ENCODE measurements at places on chromosomes 6 and 20. TPM values are rescaled to one million over a fixed set of nuclear protein-coding genes. Genes with fewer than 3 reads are reported as not detected.

GRCh38 chr20:63941282-63942081 lies 14.7 kb downstream of the UCKL1 start:
- no peak overlapping the region for H3K4me3 ChIP-seq
- H3K4me1 ChIP-seq: peaks cover 26% of the 10 kb centered on the region
- no peak for DNase-seq
- H3K27me3 ChIP-seq: no peaks in the 10 kb centered on the region

Gene CRISP3
- 19.2 TPM for total RNA-seq

DNA sequence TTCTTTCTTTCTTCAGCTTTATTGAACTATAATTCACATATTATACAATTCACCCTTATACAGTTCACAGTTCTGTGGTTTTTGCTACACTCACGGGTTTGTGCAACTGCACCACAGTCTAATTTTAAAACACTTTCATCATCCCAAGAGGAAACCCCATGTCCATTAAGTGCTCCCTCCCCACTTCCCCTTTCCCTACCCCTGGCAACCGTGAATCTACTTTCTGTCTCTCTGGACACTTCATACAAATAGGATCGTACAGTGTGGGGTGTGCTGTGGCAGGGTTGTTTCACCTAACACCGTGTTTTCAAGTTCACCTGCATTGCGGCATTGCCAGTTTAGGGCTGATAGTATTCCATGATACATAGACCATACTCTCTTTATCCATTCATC lies 118.8 kb downstream of the PHACTR3 start:
- no peaks in the 10 kb centered on the region for H3K4me1 ChIP-seq
- H3K36me3 ChIP-seq: no peaks in the 10 kb centered on the region
- H3K27me3 ChIP-seq: no peaks in the 10 kb centered on the region
- no peak overlapping the region for H3K27ac ChIP-seq
- H3K4me3 ChIP-seq: no peak overlapping the region
- DNase-seq: peak; percentile 37

- peaks cover 19% of the 10 kb centered on the region for H3K4me1 ChIP-seq
- DNase-seq: no peak
- H3K4me3 ChIP-seq: no peak overlapping the region
Observed at GRCh38 chr6:148629181-148629580, 117.6 kb upstream of the UST start.

Gene GPSM3
- total RNA-seq: 16.2 TPM

Gene MAS1
- 0.49 TPM for total RNA-seq

DNA sequence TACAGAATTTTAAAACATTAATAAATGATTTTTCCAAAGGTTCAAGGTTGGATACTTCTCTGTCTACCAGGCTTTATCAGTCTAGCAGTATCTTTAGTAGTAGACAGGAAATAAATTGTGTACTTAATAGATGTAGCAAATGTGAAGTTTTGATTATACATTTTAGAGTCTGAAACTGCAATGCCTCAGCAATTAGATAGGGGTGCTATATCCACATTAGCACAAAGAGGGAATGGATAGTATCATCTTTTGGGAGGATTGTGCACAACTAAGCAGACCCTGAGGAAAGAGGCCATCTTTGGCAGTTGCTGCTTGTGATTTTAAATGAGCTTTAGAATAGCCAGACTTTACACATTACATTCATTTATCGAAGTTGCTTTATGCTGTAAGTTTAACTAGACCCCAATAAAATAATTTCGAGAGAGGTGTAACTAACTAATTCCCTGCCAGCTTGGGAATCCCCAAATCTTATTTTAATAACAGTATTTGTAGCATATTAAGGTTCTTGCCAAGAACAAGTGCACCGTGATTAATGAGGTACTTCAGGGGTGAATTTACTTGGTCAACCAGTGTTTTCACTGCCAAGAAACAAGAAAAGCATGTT lies 2.8 kb downstream of the KCNQ5 start:
- H3K27me3 ChIP-seq: no peaks in the 10 kb centered on the region
- no peaks in the 10 kb centered on the region for H3K36me3 ChIP-seq
- H3K4me1 ChIP-seq: peaks cover 35% of the 10 kb centered on the region
- DNase-seq: no peak

Gene GTF3C6
- 25.5 TPM for total RNA-seq

- H3K36me3 ChIP-seq: no peaks in the 10 kb centered on the region
- peaks cover 63% of the 10 kb centered on the region for H3K4me1 ChIP-seq
- H3K4me3 ChIP-seq: peak overlapping the region; percentile 81
- no peak for DNase-seq
- H3K27me3 ChIP-seq: no peaks in the 10 kb centered on the region
Observed at GRCh38 chr6:87699576-87699975, 2.5 kb downstream of the AKIRIN2 start.

- H3K27ac ChIP-seq: no peak overlapping the region
- H3K27me3 ChIP-seq: no peaks in the 10 kb centered on the region
- H3K4me1 ChIP-seq: peaks cover 6% of the 10 kb centered on the region
- no peak for DNase-seq
- no peaks in the 10 kb centered on the region for H3K36me3 ChIP-seq
Observed at GRCh38 chr20:13930281-13930680, 60.1 kb downstream of the SEL1L2 start.

- peaks cover 27% of the 10 kb centered on the region for H3K4me1 ChIP-seq
- no peaks in the 10 kb centered on the region for H3K36me3 ChIP-seq
- DNase-seq: no peak
- no peaks in the 10 kb centered on the region for H3K27me3 ChIP-seq
- H3K27ac ChIP-seq: no peak overlapping the region
Observed at GRCh38 chr20:32514760-32515159, 70.4 kb downstream of the NOL4L start.

Gene FOXF2
- 1.2 TPM for total RNA-seq

GRCh38 chr20:32343439-32343838 lies 14.7 kb upstream of the ASXL1 start:
- no peaks in the 10 kb centered on the region for H3K36me3 ChIP-seq
- no peak overlapping the region for H3K4me3 ChIP-seq
- no peak overlapping the region for H3K27ac ChIP-seq
- no peaks in the 10 kb centered on the region for H3K4me1 ChIP-seq

Gene GSTA2
- not detected for total RNA-seq

Gene IYD
- not detected for total RNA-seq

GRCh38 chr6:120355822-120356221 lies 978.5 kb downstream of the TBC1D32 start:
- no peaks in the 10 kb centered on the region for H3K27me3 ChIP-seq
- H3K36me3 ChIP-seq: no peaks in the 10 kb centered on the region
- no peak for DNase-seq
- no peak overlapping the region for H3K4me3 ChIP-seq
- no peaks in the 10 kb centered on the region for H3K4me1 ChIP-seq

GRCh38 chr6:50030350-50030749 lies 8.6 kb upstream of the DEFB110 start:
- H3K27me3 ChIP-seq: no peaks in the 10 kb centered on the region
- H3K4me3 ChIP-seq: no peak overlapping the region
- DNase-seq: no peak
- H3K27ac ChIP-seq: no peak overlapping the region

DNA sequence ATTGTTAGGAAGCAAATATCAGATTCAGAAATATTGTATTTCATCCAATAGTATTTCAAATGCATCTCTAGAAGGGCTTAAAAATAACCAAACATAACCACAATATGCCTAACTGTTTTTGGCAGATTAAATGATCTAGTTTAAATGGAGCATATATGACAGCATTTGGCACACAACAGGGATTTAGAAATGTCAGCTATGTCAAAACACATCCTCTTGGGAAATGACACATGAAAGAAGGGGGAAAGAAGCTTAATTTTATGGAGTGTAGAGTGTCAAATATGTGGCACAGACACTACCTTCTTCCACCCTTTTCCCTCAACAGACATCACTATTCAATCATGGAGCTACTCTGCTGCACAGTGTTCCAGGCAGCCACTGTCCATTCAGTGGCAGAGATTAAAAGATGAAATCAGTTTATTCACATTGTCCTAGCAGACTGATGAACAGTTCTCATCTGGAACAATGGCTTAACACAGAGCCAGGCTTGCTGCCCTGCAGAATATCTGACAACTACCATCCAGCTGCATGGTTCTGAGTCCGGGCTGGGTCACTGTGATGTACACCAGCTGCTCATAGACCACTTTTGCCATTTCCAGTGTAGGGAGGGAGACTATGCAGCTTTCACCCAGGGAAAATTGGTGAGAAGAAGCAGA lies 349.8 kb downstream of the DHX35 start:
- H3K27ac ChIP-seq: no peak overlapping the region
- no peak overlapping the region for H3K4me3 ChIP-seq
- no peaks in the 10 kb centered on the region for H3K4me1 ChIP-seq

DNA sequence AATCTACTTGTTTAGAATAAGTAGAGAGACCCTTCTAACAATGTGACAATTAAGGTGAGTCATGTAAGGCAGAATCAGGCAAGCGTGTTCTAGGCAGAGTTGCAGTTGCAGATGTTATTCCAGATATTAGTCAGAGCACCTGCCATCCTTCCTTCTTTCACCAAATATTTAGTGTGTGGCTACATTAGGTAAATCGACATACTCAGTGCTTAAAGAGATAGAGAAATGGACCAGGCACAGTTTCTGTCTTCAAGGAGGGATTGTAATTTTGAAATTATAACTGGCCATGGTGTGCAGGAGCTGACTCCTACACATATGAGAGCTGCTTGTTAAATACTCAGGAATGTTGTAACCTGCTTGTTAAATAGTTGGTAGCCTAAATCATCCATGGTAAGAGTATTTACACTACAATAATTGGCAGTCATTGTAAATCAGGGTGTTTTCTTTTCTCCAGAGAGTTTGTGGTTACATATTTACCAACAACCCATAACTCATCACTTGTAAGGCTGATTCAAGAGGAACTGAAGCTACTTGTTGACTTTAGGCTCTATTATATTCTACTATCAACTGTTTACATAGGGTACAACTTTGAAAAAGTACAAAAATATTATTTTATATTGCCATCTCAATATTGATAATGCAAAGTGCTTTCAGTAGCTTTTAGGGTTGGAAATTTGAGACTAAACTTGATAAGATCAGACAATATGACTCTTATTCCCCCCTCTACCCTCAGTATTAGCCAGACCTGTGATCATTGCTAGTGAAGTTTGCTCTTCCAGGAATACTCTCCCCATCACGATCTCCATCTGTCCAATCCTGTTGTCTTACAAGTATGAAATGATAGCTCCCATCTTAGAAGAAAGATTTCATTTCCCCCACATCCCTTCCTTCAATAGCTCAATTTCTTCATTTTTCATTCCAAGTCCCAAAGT lies 607.1 kb downstream of the COL12A1 start:
- DNase-seq: no peak
- H3K27ac ChIP-seq: no peak overlapping the region
- H3K4me1 ChIP-seq: no peaks in the 10 kb centered on the region
- no peaks in the 10 kb centered on the region for H3K36me3 ChIP-seq

Gene B3GAT2
- not detected for total RNA-seq

Gene CDH26
- total RNA-seq: 6.6 TPM

DNA sequence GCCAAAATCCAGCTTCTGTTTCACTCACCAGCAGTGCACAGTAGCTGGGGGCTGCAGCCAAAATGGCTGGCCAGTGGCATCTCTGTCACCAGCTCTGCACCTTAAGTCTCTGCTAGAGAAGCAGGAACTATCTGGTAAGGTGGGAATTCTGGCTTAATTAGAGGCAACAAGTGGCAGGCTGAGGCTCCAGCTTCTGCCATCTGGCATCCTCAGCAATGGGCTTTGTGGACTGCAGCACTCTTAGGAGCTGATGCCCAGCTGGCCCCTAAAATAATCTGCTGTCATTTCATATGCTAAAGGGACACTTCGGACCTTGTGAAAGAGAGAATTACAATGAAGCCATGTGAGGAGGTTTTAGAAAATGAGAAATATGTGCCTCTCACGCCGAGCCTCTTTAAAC lies 4.6 kb upstream of the CLDN20 start:
- H3K27me3 ChIP-seq: no peaks in the 10 kb centered on the region
- no peak for DNase-seq
- H3K27ac ChIP-seq: no peak overlapping the region
- peaks cover 38% of the 10 kb centered on the region for H3K36me3 ChIP-seq

DNA sequence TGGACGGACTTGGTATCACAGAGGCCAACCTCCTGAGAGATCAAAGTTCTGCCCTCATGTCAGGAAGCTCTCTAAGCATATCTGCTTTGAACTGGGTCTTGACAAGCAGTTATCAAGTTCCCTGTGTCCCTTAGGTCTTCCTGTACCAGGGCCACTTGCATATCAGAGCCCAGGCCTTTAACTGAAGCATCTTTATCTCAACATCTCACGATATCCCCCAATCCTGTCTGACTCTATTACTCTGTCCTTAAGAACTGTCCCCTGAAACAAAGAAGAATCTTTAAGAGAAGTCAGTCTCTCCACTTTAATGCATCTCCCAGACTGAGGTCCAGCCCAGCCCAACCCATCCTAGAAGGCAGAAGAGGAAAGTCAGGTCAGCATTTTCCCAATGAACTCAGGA lies 8.2 kb downstream of the MAS1L start:
- DNase-seq: no peak
- no peaks in the 10 kb centered on the region for H3K36me3 ChIP-seq
- H3K27me3 ChIP-seq: no peaks in the 10 kb centered on the region
- H3K4me1 ChIP-seq: no peaks in the 10 kb centered on the region
- no peak overlapping the region for H3K4me3 ChIP-seq
- H3K27ac ChIP-seq: no peak overlapping the region

Gene HTR1B
- not detected for total RNA-seq

DNA sequence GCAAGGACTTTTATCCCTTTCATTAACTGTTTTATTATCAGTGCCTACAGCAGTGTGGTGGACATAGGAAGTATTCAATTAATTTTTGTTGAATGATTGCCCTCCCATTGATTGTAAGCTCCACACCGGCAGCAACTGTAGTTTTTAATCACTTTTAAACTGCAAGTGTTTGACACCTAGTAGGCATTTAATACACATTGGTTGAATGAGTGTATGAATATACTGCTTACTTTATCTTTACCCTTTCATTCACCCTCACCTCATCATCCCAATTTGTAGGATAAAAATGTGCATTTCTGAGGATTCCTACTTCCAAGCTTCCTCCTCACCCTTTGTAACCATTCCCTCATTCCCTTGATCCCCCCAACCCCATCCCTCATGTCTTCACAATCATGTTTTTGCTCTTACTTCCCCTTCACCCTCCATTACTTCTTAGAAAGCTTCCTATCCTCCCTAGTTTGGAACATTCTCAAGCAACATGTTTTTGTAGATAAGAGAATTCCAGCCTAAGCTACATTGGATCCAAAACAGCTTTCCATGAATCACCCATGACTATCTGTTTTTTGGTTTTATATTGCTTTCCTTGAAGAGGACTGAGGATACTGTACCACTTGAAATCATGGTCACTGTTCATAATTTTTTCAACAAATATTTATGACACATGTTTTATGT lies 955 bp upstream of the SLC26A8 start:
- H3K36me3 ChIP-seq: no peaks in the 10 kb centered on the region
- no peak overlapping the region for H3K4me3 ChIP-seq
- no peak overlapping the region for H3K27ac ChIP-seq

- H3K27ac ChIP-seq: no peak overlapping the region
- DNase-seq: no peak
- H3K4me1 ChIP-seq: peaks cover 5% of the 10 kb centered on the region
Observed at GRCh38 chr6:37188962-37189510, 19.1 kb downstream of the PIM1 start.
